ENCODE measurements at places on chromosomes 6 and 20.

DNA sequence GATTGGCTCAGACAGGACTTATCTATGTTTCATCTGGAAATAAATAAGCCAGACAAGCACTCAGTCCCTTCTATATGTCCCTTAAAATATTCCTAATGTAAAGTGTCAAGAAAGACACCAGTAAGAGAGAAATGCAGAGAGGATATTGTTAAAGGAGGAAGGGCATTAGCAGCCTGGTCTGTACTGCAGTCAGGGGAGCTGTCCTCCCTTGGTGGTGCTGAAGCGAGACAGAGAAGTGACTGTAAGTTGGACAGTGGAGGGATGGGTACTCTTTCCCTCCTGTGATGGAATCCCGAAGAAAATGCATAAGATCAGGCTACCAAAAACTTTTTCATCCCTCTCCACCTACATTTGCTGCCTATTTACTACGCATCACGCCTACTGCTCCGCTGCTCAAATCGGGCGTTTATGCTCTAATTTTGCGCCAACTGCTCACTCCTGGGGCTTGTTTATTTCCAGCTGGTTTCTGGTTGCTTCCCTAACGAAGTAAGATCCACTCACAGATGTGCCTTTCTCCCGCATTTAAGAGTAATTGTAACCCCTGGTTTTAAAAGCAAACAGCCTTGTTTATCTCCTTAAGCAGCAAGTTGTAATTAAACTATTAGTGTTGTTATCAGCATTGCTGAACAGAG, 35.2 kb downstream of the PHACTR1 start:
- no peak for DNase-seq

- DNase-seq, result no peak
Observed at GRCh38 chr6:49410564-49410963, 52.5 kb downstream of the MMUT start.

- no peak for DNase-seq
Observed at GRCh38 chr20:9141921-9142320, 73.0 kb downstream of the PLCB4 start.

- no peak for DNase-seq
Observed at GRCh38 chr6:42404484-42404883, 47.2 kb downstream of the TRERF1 start.

- no peak for DNase-seq
Observed at GRCh38 chr20:1493536-1493935, 2.3 kb upstream of the SIRPB2 start.

DNA sequence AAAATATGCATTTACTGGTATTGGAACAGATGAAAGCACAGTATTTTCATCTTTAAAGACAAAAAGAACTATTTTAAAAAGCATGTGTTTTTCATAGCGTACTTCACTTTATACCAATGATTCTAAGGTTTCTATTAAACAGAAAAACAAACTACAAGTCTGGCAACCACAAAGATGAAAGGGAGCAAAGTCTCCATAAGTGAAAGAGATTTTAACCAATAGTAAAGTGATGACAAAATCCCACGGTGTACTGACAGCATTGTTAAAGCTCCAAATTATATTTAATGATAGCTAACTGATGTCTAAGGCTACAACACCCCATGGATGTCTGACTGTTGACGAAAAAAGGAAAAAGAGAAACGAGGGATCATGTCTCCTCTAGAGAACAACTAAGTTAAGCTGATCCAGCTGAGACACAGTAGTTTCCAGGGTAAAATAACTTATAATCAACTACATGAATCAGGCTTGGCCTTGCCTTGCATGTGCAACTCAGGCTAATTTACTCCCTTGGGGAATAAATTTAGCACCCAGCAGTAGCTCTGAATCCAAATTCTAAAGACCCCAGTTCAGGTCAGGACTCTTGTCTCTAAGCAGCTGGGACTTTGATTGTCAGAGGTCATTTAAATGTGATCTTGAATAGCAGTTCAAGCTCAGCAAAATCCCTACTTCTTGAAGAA, 56.0 kb upstream of the TAB2 start:
- DNase-seq, result no peak

DNA sequence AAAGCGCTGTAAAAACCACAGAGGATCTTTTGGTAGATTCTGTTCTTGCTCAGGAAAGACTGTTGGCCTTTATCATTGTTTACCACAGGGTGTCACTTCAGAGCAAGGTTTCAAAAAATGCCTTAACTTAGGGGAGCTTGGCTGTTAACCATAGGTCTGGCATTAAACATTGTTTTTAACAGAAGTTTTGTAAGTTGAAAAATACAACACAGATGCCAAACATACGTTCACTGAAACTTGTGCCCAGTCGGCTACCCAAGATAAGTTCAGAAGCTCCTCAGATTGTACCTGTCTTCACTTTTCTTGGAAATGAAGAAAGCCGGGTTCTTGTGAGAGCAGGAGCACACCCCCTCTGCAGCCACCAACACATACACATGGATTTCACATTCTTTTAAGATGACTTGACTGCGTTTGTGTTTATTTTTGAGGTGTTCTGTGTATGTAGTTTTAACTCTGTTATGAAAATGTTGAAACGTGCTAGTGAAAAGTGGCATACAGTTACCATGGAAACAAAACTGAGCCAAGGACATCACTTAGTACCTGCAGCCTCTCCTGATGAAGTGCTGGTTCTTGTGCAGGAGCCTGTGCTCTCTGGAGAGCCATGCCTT, 64.9 kb downstream of the SYCP2L start:
- peak; percentile 36 for DNase-seq

DNA sequence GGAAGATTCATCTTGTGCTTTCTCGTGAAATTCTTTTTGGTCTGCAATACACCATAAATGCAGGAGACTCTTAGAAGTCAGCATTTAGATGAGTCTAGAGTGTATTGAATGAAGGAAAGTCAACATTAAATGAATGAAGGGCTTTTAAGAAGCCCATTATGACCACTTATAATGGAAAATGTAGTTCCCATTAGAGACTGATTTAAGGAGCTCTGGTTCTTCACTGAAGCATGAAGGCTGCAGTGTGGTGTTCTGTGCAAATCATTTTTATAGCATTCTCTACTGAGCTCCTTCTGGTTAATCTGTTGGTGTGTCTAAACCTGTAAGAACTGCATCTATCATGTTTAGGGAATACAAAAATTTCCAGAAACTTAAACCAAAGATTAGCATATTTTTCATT, 19.7 kb downstream of the NCOA7 start:
- DNase-seq, result no peak

GRCh38 chr6:6503191-6503590, 85.3 kb upstream of the LY86 start:
- DNase-seq, result no peak

DNA sequence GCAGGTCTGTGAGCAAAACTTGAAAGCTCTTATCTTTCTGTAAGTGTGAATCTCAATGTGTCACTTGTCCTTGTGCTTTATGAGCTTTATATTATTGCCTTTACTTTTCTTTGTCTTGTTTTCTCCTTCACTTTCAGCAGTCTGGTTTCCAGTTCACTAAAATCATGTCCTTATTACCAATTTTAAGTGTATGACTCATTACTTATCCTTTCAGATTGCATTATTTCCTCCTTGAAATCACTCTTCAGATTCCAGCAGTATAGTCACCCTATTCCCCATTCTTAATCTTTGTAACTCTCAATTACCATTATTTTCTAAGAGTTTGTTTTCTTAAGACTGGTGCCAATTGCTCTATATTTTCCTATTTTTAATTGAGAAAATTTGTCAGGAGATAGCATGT, 117.4 kb upstream of the GRIK2 start:
- DNase-seq, result no peak

DNA sequence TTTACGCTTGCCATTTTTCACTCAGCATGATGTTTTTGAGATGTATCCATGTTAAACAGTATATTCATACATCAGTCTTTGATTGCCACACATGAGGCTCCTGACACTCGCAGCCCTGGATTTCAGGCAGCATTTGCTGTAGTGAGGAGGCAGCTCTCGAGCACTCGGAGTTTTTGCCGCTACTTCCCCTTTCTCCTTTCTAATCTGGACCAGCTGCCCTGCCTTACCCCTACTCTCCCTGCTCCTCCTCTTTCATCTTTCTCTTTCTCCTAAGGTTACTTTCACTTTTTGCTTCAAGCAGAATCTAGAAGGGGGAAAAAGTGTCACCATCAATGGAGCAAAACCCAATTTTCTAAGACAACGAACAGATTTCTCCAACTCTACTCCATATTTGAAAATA, 5.9 kb upstream of the CST3 start:
- DNase-seq, result no peak

GRCh38 chr6:168105813-168106632, 27.0 kb upstream of the FRMD1 start:
- no peak for DNase-seq

DNA sequence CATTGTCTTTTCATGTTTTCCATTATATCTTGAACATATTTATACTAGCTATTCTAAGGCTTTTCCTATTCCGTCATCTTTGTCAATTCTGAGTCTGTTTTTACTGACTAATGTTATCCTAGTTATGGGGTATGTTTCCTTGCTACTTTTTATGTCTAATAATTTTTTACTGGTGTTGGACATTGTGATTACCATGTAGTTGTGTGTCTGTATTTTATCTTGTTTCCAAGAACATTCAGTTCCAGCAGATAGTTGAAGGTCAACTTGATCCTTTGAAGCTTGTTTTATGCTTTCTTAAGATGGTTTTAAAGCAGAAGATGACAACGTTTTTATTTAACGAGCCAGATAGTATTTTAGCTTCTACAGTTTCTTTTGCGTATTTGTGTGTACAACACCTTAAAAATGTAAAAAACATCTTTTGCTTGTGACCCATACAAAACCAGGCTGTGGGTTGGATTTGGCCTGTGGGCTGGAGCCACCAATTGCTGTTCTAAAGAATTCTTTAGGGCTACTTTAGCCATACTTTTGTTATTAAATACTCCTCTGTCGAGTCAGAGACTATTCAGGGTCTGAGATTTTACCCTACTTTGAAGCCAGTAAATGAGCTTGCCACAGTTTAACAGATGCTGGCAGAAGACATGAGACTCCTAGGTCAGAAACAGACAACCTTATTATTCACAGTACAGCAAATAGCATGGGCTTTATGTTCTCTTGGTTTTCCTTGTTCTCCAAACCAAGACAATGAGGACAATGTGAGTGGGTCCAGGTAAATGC, 38.7 kb upstream of the REV3L start:
- DNase-seq, result no peak

DNA sequence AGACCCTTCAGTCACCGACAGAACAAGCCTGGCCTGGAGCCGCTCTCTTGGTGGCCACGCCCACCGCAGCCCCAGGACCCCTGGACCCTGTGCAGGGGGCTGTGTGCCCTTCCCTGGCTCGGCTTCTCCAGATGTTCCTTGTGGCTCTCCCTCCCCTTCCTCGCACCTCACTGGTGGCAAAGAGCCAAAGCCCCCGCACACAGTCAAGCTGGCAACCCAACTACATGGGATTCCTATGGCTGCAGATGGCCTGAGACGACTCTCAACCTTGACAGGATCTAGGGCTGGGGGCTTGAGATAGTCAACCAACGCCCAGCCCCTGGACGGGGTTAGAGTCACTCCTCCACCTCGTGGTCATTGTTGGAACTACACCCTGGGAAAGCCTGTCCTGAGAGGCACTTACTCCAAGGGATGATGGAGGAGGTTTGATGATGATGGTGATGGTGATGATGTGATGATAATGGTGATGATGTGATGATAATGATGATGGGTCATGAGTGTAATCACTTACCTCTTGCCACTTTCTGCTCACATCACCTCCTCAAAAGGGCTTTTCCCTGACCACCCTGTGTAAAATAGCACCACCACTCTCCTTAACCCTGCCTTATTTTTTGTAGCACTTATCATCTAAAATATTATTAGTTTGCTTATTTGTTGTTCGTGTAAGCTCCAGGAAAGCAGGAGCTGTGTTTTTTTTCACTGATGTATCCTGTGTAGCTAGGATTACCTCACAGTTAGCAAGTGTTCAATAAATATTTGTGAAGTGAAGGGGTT, 278.4 kb downstream of the LRFN2 start:
- peak; percentile 95 for DNase-seq

DNA sequence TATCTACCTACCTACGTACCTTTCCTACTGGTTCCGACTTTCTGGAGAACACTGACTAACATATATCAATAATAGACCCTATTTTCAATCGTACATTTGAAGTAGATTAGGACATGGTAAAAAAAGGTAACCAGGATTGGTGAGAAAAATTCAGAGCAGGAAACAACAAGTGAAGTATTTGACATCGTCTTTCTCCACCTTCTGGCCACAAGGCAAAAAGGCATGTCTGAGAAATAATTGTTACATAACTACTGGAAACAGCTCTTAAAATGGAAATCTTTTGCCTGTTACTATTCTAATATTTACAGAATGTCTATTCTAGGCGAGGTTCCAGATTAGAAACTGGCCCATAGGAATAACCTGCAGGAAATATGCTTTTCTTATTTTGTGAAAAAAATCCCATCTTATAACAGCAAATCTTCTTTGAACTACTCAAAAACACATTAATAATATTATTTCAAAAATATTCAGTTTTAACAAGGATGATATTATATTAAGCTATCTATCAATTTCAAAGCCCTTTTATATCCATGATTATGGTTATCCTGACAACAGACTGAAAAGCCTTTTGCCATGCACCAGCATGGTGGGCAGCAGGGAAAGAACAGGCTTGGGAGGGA, 80.8 kb downstream of the RCAN2 start:
- DNase-seq, result no peak

DNA sequence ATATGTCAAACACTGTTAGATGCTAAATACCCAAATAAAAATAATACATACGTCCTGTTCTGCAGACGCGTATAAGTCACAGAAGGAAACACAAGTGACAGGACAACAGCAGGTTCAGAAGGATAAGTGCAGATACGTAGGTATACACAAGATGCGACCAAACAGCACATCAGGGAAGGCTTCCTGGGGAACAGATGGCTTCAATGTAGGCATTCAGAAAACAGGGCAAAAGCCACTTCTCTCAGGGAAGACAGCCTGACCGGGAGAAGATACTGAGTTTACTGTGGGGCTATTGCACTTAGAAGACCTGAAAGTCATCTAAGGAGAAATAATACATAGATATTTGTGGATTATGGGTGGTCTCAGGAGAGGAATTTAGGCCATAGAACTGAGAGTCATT, 1.9 kb downstream of the HLA-DPA1 start:
- no peak for DNase-seq

- peak; percentile 28 for DNase-seq
Observed at GRCh38 chr6:19803331-19804204, 33.6 kb upstream of the ID4 start.

Data from WERI-Rb-1 (cell line).